ENCODE measurements at places on chromosomes 7 and 10.

DNA sequence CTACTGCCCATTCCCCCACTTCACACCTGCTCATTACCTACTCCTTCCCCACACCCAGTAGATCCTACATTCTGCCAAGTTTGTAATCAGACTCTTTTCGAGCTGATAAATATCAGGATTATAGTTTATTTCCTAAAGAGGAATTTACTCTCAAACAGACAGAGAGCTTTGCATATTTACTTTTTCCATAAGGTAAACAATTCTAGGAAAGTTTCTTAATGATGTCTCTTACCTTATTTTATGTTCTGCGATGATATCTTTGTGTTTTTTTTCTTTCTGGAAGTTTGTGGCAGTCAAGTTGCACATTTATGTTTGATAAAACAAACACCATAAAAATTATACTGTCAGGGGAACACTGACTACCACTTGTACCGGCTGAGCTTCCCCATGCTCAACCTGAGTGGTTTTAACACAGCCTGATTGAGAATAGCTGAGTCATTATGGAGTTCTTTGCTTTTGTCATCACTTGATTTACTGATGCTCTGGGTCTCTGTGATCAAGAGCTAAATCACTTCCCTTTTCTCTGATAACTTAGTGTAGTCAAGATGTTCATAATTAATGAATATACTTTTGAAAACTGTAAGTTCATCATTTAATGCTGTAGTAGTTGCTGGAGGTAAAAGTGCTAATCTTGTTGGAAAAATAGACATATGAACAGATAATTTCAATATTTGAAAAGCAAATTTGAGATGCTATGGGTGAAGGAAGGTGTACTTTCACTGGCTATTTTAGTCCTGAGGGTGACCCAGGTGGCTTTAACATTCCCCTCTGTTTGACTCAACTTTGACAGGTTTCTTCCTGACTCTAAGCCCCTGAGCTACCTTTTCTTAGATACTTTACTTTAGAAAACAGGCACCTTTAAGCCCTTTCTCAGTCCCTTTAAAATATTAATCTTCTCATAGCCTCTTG, 1034.5 kb upstream of the LRRTM3 start:
- DNase-seq = no peak

GRCh38 chr10:77348082-77348481, 289.5 kb downstream of the KCNMA1 start:
- no peak for DNase-seq

DNA sequence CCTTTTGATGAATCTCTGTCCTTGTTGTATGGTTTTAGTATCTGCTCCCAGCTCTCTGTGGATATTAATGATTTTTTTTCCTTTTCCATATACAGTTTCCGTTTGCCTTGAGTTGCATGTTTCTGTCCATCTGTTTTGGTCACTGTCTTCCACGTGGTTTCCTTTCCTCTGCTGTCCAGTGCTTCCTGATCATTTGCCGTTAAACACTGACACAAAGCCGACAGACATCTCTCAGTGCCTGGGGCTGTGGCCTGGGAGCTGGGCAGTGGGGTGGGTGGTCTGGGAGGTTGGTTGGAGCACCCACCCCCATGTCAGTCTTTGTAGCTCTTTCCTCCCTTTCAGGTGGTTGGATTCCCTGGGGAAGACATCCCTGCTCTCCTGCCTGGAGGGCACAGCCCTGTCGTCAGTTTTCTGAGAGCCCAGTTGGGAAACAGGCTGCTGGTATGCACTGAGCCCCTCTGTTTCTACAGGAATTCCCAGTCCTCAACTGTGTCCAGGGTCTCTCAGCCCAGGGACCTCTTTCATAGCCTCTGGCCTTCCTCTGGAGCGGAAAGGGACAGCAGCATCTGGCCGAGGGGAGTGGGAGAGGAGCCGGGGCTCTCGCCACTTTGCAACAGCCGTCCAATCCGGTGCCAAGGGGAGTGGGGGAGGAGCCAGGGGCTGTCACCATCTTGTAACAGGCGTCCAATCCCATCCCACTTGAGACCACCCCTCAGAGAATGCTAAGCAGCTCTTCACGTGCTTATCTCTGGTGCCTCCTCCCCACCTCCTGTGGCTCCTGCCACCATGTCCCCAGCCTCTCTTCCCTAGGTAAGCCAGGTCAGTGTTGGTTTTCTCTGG, 26.7 kb upstream of the MKI67 start:
- DNase-seq = no peak

GRCh38 chr7:114070246-114070645, 151.4 kb upstream of the PPP1R3A start:
- no peak for DNase-seq

DNA sequence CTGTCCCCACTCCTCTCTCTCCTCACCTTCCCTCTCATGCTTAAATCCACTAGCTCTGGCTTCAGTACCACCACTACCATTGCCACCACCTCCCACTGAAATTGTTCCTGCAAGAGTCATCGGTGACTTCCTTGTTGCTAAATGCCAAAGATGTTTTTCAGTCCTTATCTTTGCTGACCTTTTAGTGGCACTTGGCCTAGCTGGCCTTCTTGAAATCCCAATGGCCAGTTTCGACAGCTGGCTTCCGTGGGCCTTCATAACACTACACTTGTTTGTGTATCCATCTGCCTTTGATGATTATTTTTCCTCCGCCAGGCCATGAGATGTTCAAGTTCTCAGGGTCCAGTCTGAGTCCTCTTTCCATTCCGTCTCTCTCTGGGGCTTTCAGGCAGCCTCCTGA, 118.2 kb upstream of the NANOS1 start:
- DNase-seq = no peak

DNA sequence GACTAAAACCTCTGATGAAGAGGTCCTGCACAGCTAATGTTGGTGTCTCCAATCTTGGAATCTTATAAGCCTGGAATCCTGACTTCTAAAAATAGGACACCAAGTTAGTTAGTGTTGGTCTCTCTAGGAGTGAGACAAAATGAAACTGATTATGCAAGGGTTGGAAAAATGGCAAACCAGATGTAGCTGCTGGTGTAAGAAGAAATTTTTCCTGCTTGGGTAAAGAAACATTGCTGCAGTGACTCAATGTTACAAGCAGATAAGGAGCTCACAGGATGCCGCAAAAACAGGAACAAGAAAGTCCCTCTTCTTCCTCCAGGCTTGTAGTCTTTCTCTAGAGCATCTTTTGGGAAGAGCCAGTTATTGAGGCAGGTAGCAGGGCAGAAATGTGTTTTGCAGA, 449.0 kb downstream of the ETV1 start:
- no peak for DNase-seq

DNA sequence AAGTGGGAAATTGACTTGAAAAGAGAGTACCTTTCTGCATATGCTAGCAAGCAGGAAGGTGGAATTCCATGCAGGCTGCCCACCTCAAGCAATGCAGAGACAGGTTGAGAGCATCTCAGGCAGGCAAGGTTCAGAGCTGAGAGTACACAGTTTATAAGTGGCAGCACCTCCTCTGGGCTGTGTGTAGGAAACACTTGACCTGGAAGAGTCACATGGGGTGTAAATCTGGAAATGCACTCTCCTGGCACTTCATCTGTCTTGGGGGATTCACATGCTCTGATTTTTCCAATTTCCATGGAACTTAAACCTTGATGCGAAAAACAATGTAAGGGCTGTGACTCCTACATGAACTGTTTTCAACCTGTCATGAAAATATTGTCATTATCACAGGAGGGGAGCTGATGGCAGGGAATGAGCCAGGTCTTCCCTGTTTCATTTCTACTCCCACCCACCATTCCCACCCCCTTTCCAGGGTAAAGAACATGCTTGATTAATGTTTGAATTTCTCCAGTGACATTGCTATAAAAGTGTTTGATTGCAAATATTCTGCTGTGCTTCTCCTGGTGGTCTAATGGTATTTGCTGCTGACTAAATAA, 328.3 kb downstream of the BICC1 start:
- DNase-seq = no peak

GRCh38 chr7:31825576-31825975, 138.6 kb downstream of the PPP1R17 start:
- DNase-seq = no peak
